ENCODE measurements at places on chromosomes 12 and 14.

DNA sequence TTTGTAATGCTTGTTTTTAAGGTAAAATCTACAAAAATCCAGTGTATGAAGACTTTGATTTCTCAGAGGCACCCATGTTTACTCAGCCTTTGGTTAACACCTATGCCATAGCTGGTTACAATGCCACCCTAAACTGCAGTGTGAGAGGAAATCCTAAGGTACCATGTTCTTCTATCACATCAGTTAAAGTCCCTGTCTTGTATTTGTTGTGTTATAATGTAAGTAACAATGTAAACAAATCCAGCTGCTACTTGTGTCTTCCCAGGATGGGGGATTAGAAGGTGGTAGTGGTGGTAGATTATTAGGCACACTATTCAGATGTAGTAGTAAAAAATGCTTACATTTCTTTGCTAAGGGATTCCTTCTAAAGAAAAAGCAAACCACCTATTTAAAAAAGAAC is 19.4 kb upstream of the CHPT1 start:
- no peak for DNase-seq

GRCh38 chr14:32201816-32202490 is at the start of gene RNU6-7:
Gene RNU6-7 (plus strand): TSS chr14:32202045.
- DNase-seq = peak; percentile 52

DNA sequence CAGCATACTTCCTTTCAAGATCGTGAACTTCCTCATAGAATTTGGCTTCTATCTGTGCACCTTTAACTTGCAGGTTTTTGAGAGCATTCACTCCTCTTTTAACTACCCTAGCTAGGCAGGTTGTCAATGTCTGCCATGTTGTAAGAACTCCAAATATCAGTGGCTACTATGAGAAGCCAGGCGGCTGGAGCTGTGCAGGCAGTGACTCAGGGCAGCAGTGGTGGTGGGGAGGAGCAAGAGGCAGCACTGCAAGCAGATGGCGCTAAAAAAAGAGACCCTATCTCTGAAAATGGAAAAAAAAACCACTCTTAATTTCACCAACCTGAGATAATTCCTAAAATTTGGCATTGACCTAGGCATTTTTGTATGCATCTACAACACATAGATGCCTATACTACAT is 28.5 kb downstream of the YARS2 start:
- DNase-seq = no peak

- DNase-seq = no peak
These were observed 30.4 kb downstream of the PLEKHG7 start for GRCh38 chr12:92733181-92733580.

DNA sequence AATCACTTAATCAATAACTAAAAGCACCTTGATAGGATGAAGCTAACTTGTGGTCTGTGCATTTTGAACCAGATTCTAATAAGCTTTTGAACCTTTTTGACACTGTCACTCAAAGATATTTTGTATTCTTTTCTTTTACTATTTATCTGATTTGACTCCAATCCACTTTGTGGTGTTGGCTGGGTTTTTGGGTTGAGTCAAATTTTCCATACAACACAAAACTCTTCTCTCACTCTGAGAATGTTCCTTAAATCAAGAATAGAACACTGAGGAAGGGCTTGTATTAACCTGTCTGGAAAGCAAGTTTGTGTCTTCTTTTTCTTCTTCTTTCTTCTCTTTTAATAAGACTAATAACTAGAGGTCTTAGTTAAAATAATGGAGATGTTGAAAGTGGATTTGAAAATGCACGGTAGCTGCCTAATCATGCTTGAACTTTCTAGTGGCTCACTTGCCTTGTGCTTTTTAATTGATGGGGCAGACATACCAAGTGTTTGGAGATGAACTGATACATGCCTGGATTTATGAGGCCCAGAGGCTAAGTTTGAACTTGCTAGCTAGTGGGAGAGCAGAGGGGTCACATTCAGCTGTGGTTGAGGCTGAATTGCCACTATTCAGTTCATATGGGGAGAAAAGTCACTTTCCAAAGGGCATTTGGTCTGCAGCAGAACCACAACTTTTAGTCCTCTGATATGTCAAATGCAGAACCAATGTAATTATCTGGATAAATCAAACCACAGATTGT is 93.5 kb upstream of the PTHLH start:
- DNase-seq = no peak

Data from CD4-positive, alpha-beta T cell treated with Interleukin-17A for 1 hour (primary cell).